ENCODE measurements at places on chromosomes 5 and 9.

DNA sequence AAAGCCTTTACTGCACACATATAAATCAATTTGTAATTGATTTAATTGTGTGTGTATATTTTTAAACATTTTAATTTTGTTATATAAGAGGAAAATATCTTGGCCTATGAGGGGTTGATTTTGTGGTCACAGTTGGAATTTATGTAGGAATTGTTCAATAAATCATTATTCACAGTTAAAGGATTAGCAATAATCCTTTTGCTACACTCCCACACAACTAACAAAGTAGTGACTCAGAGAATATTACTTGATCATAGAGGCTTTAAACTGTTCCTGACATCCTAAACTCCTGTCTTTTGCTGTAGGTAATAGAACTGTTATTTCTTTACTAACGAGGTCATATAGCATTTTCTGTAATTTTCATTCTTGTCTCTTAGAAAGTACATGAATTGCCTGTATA is 95.5 kb downstream of the ZCCHC7 start:
- DNase-seq: no peak

GRCh38 chr9:113566016-113566711 is 102.6 kb downstream of the RGS3 start:
- no peak for DNase-seq

DNA sequence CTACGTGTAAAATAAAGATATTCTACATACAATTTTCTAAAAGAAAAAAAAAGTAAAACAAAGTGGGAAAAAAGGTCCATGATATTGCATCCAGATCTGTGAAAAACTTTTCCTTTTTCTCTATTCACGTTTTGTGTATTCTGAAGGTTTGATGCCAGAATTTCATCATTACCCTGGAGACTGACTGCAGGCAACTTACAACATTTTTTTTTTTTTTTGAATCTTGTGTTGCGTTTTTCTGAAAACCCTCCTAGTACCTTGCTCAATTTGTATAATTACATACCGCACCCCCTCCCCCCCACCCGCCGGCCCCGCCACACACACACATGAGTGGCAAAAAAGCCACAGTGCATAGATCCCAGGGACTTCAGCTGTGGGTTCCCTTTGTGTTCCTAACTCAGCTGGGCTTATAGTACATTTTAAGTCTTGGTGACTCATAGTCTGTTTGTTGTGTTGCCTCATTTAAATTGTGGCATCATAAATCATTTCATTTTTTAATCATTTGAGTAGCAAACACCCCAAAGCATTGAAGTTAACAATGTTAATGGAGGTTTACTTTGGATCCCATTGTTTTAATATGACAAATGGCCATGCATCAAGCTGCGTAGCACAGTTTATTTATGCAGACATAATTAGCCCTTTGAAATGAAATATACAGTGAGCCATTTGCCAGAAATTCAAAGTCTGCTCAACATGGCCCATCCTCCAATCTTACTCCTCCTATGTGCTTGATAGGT is 36.0 kb downstream of the PRDM6 start:
- DNase-seq: no peak

GRCh38 chr9:116100711-116101121 is 52.9 kb upstream of the PAPPA start:
- DNase-seq: no peak

- DNase-seq: no peak
Measured at GRCh38 chr9:13778631-13779030, 499.1 kb upstream of the MPDZ start.

- no peak for DNase-seq
Measured at GRCh38 chr9:131627648-131628458, 82.5 kb downstream of the PRRT1B start.

- DNase-seq: no peak
Measured at GRCh38 chr5:139903450-139903794, 107.8 kb downstream of the PSD2 start.

- no peak for DNase-seq
Measured at GRCh38 chr9:95598236-95598635, 81.5 kb upstream of the PTCH1 start.

DNA sequence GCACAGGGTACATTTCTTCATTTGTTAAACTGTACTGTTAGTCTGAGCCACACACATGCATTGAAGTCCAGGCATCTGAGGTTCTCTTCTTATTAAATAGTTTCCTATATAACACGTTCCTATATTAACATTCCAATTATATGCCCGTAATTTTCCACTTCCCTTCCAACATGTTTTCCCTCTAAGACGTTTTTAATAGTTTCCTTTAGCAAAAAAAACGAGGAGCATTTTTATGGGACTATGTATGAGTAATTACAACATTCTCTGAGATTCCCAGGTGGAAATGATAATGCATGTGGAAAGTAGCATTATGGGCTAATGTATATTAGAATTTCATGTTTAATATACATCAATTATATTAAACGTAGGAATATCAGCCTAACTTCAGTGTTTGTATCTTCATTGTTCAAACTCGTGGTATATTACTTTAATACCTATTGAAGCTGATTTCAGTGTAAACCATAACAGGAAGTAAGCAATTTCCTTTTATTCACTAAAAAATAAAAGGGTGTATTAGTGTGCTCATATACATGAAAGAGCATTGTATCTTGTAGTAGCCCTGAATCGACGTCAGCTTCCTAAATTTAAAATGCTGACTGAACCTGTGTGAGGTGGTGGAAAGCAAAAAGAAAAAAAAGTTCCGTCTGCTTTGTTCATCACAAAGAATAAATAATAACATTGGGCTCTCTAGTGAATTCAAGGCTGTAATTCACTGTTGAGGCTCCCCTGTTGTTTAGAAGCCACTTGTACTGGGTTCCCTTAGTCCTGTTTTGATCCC is 11.3 kb downstream of the SMARCA2 start:
- no peak for DNase-seq

- no peak for DNase-seq
Measured at GRCh38 chr9:134708672-134709038, 67.1 kb downstream of the COL5A1 start.

- no peak for DNase-seq
Measured at GRCh38 chr9:133227242-133227860, 18.3 kb upstream of the OBP2B start.

- no peak for DNase-seq
Measured at GRCh38 chr5:95365302-95366095, 25.7 kb upstream of the FAM81B start.

DNA sequence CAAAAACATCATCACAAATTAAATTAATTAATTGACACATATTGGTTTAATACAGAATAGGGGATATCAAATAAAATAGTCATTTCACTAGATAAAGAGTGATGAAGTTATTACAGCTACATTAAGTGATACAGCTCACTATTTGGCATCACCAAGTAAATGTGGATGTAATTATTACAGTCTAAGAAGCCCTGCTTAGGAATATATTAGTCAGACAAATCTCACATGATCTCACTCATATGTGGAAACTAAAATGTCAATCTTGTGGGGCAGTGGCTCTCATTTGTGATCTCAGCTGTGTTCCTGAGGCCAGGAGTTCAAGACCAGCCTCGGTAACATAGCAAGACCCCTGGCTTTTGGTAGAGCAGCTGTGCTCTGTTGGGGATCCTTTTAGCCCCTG is 233.4 kb upstream of the RGMB start:
- DNase-seq: no peak

DNA sequence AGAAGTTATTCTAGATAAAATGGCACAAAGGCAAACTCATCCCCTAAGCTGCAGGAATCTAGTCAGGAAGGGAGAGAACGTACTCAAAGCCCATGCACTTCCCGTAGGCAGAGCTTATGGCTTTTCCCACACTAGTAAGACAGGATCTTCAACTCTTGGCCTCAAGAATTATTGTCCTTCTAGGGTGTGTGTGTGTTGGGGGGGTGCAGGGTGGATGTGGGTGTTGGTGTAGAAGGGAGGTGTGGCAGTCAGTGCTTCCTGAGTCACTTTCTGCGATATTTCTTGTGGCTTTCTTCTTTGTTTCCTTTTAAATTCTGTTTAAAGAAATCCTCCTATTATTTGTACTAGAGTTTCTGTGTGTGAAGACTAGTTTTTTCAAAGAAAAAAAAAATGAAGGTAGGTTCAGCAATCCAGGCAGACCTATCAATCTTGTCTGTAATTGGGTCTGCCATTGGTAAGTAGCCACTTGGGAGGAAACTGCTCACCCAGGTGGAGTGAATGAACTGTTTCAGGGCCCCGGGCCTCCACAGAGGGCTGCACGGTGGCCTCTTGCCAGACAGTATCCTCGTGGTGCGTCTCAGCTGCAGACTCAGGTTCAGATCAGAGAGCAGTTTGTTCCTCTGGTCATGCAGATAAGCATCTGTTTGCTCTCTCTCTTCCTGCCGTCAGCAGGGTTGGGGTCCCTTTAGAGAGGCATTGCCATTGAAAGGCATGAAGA is 131.9 kb downstream of the NPR3 start:
- DNase-seq: no peak

DNA sequence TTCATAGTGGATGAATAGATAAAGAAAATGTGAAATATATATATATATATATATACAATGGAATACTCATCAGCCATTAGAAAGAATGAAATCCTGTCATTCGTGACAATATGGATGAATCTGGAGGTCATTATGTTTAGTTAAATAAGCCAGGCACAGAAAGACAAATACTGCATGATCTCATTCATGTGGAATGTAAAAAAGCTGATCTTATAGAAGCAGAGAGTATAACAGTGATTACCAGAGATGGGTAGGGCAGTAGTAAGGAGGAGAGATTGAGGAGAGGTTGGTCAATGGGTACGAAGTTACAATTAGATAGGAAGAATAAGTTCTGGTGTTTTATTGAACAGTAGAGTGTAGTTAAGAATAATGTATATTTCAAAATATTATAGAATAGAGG is 19.7 kb upstream of the PCDHAC2 start:
- no peak for DNase-seq

GRCh38 chr9:21802418-21803000 is at the start of gene MTAP:
Gene MTAP, plus strand, starts transcription at chr9:21802636. Its CDS starts 113 bp downstream, at chr9:21802749.
- peak; percentile 79 for DNase-seq

DNA sequence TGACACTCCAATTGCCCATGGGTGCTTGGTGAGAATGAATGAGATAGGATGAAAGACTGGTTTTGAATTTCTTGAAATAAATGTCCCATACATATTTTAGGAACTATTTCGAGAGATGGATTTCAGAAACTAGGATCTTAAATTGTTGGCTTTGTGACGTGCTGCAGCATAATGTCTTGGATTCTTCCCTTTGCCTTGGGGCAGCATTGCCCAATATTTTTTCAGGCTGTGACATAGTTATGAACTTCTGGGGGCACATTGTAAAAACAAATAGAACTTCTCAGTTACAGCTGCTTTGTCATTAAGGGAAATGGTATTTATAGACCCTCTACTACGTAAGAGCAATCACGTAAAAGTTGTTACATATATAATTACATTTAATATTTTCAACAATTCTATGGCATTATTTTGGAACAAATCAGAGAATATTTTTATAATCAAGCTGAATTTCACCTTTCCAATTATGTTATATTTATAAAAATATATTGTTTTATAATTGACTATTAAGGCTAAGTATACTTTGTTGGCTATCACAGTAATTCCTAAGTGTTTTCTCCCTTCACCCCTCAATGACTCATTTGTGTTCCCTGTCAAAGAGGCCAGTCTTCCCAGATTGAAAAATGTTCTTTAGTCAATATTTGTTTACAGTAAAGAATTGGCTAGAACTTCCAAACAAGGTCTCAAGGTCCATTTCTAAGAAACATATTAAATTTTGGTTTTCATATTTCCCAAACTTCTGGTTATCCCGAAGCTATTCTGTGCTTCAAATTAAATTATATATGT is 1388.3 kb upstream of the ACO1 start:
- no peak for DNase-seq

GRCh38 chr5:69492391-69492922 is at the start of gene OCLN:
Gene OCLN, plus strand, starts transcription at chr5:69492790. Its CDS starts 11,455 bp downstream, at chr5:69504245.
- peak; percentile 26 for DNase-seq

DNA sequence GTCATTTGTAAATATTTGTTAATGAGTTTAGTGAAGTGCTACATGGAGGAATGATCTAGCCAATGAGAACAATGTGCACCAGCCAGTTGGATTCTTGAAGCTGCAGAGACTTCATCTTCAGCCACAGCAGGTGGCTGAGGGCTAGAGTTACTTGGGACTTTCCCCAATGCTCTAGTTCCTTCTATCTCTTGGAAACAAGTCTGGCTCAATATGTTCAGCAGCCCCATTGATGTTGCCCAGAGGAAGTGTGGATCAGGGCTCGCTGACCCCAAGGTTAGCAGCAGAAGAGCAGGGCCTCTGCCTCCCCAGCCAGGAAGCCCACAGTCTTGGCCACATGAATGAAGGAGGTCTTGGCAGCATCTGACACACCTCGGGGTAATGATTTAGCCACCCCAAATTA is 117.5 kb downstream of the SLC1A3 start:
- DNase-seq: no peak

DNA sequence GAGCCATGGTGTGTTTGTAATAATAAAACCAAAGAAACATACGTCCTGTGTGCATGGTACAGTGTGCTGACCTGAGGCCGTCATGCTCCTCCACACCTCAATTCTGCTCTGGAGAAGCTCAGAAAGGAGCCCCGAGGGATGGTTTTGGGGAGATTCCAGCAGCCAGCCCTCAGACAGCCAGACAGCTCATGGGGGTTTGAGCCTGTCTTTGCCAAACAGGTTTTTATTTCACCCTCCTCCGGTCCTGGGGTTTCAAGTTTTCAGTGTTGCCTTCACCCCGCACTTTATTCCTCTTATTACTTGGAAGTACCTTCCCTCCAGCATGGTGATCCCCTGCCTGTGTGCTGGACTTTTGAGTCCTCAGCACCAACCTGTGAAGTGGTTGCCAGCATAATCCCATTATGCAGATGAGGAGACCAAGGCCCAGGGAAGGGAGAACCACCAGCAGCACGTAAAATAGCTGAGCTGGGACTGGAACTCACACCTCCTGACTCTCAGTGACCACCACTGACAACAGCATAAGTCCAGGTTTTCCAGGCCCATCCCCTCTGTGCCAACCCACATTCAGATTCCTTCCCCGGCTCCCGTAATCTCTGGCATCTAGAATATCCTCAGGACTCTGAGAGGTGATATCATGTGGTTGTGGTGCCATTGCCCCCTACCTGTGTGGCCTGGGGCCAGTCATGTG is 35.1 kb downstream of the TGFBI start:
- no peak for DNase-seq

DNA sequence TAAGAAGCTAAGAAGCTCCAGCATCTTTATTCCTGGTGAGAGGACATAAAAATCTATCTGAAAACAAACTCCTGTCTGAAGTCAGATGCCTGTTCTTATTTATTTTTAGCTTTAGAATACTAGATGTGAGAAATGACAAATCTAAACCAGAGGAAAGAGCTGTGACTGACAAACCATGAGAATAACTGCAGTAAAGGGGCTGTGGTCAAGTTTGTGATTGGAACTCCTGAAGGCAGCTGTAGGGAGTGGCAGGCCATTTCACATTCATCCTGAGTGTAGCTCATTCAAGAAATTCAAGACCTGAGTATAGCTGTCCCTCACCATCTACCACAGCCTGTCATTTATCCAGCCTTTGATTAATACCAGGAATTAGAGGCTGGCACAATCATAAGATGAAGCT is 718.8 kb downstream of the BRINP1 start:
- DNase-seq: no peak

- DNase-seq: no peak
Measured at GRCh38 chr9:98132806-98133631, 14.0 kb upstream of the TRIM14 start.

DNA sequence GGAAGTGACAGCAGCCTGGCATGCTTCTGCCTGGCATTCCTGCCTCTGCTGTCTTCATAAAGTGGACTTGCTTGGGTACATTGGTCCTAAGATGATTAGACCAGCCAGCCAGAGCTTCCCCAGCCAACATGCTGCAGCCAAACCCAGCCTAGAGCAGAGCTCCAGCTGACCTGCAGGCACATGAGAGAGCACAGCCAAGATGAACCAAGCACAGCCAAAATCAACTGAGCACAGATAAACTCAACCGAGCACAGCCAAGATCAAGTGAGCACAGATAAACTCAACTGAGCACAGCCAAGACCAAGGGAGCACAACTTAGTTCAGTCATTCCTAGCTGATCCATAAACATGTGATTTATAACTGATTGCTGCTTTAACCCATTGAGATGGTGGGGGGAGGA is 266.5 kb downstream of the MSX2 start:
- no peak for DNase-seq

All from activated naive CD4-positive, alpha-beta T cell treated with anti-CD3 and anti-CD28 coated beads, Interleukin-2, amount 50 U/mL, for 16 hours (primary cell).